ENCODE measurements at places on chromosomes 6 and 20. TPM values are rescaled to one million over a fixed set of nuclear protein-coding genes. Genes with fewer than 3 reads are reported as not detected.

The KCNK5 gene
- total RNA-seq, result 0.24 TPM

The CRISP3 gene
- total RNA-seq, result not detected

The TFAP2D gene
- not detected for total RNA-seq

The HLA-DRB5 gene
- 10.5 TPM for total RNA-seq

The OLIG3 gene
- total RNA-seq, result not detected

GRCh38 chr6:69825904-69826303 is 29.1 kb upstream of the LMBRD1 start:
- no peak overlapping the region for H3K4me3 ChIP-seq
- H3K27ac ChIP-seq, result no peak overlapping the region
- H3K36me3 ChIP-seq, result no peaks in the 10 kb centered on the region
- H3K4me1 ChIP-seq, result no peaks in the 10 kb centered on the region

GRCh38 chr6:105111871-105112270 is 67.9 kb downstream of the POPDC3 start:
- DNase-seq, result no peak
- H3K27ac ChIP-seq, result no peak overlapping the region
- peaks cover 84% of the 10 kb centered on the region for H3K36me3 ChIP-seq
- no peaks in the 10 kb centered on the region for H3K27me3 ChIP-seq
- peaks cover 18% of the 10 kb centered on the region for H3K4me1 ChIP-seq
- no peak overlapping the region for H3K4me3 ChIP-seq

DNA sequence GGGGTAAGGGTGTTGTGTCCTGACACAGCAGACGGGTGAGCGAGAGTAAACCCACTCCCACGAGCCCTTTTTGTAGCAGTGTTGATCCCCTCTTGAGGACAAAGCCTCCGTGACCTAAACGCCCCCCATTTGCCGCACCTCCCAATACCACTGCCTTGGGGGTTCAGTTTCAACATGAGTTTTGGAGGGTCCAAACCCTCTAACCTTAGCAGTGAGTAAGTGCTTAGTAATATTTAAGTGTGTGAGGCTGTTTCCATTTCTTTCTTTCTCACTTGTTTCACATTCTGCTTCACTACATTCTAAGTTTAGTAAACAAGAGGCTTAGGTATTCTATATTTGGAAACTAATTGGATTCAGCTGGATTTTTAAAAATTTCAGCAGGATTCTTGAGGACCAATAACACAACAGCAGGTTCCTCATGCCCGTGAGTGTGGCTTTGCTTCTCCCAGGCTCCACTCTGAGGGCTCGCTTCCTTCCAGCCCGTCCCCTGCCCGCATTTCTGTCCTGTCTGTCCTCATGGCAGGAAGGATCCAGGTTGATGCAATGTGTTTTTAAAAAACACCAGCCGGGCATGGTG is 41.2 kb downstream of the SNX9 start:
- no peak overlapping the region for H3K4me3 ChIP-seq
- no peaks in the 10 kb centered on the region for H3K27me3 ChIP-seq
- H3K27ac ChIP-seq, result no peak overlapping the region
- no peaks in the 10 kb centered on the region for H3K36me3 ChIP-seq

DNA sequence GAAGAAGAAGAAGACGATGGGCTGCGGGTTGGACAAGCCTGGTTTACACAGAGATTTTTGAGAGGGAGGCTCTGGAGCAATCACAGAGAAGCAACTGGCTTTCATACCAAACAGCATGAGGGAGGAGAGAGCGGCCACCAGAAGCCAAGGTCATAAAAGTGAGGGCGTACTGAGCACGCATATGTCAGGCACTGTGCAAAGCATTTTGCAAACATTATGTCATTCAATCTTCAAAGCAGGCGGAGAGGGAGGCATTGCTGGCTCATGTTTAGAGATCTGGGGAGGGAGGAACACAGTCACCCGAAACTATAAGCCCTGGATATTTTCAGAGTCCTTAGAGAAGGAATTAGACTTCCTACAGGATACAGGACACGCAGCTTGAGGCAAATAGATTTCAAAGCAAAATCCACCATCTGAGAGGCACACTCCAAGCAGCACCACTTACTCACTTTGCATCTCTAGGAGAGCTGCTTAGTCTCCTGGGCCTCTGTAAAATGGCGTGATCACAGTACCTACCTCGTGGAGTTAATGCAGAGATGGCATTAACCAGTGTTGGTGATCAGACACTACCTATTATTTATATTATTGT is 24.6 kb downstream of the RAMACL start:
- H3K27ac ChIP-seq, result peak overlapping the region; percentile 84
- peaks cover 69% of the 10 kb centered on the region for H3K4me1 ChIP-seq
- H3K4me3 ChIP-seq, result no peak overlapping the region
- peak; percentile 72 for DNase-seq
- H3K36me3 ChIP-seq, result no peaks in the 10 kb centered on the region

DNA sequence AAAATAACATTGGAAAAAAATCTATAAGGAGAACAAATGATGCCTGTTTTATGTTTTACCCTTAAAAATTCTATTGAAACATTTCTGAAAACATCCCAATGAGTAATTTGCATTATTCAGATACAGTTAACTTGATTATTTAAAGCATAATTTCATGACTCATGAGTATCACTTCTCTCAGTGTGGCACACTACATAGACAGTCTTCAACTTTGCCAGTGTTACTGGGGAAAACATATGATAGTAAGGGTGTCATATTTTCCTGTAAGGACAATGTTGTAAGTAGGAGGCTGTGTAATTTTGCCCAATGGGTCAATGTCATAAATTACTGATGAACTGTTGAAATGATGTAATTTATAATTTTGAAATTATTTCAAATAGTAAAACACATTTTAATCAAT is 125.5 kb downstream of the PHACTR1 start:
- no peak for DNase-seq
- no peaks in the 10 kb centered on the region for H3K36me3 ChIP-seq
- H3K27me3 ChIP-seq, result no peaks in the 10 kb centered on the region
- no peak overlapping the region for H3K4me3 ChIP-seq

DNA sequence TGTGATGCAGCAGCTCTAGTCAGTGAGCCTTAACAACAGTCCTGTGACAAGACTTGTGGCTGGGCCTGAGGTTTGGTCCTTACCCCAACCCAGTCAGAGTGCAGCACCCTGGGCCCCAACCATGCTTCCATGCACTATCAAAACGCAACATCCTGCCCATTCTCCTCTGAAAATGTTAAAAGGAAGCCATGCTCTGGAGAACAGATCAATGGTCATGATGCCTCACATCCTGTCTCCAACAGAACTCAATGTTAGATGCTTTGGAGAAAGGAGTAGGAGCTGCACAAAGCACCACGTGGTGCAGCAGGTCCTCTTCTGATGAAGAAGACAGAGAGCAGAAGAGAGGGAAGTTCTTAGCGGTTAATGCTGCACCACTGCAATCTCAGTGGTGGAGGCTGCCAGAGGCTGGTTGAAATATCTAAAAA is 41.9 kb downstream of the TRAM2 start:
- no peak overlapping the region for H3K4me3 ChIP-seq
- H3K36me3 ChIP-seq, result peaks cover 7% of the 10 kb centered on the region
- DNase-seq, result no peak
- no peak overlapping the region for H3K27ac ChIP-seq
- peaks cover 4% of the 10 kb centered on the region for H3K4me1 ChIP-seq

Data from psoas muscle (tissue), 8 donors.